ENCODE measurements at places on chromosomes 3 and 15.

DNA sequence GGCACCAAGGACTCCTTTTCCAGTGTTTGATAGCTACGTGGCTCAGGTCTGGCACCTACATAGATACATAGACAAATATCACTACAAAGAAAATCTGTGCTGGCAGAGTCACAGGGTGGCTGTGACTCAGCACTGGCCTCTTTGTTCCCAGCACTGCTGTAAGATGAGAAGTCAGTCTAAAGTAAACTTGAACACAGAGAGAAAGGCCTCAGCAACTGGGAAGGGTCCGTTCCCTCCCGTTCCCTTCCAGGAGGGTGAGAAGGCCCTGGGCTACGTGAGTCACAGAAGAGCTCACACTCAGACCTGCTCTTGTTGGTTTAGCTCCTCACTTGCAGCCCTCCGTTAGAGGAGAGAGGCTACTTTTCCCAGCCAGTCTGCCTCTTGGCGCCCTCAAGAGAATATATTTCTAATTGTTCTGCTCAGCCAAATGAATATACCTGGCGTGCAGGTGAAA, 23.1 kb downstream of the ANXA2 start:
- no peak for DNase-seq

GRCh38 chr15:81948222-81948621, 97.6 kb downstream of the MEX3B start:
- no peak for DNase-seq

GRCh38 chr3:171556148-171556547, 95.9 kb upstream of the TNIK start:
- DNase-seq = no peak

DNA sequence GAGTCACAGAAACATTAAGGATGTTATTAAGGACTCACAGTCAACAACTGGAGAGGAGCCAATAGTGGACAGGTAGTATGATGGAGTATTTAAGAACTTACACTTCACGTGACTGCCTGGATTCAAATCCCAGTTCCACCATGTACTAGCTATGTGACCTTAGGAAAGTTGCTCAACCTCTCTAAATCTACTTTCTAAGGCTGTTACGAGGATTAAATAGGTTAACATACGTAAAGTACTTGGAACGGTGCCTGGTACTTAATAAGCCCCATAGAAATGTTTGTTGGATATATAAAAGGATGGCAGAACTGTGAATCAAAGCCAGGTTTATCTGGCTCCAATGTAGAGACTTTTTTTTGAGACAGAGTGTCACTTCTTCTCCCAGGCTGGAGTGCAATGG, 24.4 kb downstream of the THRB start:
- DNase-seq = no peak

- DNase-seq = no peak
Observed at GRCh38 chr3:107752202-107752990, 229.6 kb downstream of the BBX start.

- no peak for DNase-seq
Observed at GRCh38 chr3:12318758-12319621, 30.1 kb downstream of the PPARG start.

DNA sequence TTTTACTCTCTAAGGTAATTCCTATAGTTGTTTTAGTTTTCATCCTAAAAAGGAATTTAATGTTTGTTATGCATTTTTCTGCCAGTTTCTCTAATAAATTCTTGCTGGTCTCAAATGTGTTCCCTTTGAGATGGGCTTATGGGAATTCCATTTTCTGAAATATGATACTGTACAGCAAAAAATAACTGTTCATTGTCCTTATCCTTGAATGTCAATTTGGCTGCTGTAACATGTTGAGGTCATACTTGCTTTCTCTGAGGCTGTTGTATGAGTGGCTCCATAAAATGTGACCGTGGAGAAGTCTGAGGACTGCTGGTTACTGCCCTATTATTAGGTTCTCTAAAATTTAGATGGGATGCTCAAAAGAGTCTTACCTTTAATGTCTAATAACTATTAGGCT, 266.5 kb downstream of the ADAMTS17 start:
- DNase-seq = no peak

DNA sequence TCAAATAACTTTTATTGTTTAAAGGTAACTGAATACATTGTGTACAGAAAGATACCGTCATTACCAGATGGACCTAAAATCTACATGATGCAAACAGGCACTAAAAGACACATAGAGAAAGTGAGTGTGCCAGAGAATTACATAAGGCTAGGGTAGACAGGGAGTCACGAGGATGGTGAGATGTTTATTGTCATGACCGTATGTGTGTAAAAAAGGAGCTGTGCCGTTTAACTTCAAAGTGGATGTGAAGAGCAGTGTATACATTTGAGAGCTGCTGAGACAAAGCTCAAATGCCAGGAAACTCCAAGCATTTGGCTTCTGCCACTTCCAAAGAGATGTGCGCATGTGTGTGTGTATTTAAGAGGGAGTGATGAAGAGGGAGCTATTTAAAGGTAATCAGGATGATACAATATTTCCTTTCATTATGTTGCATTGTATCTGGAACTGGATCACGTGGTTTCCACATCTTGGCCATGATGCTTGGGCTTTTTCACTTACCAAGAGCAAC, 51.4 kb upstream of the IGF1R start:
- no peak for DNase-seq

DNA sequence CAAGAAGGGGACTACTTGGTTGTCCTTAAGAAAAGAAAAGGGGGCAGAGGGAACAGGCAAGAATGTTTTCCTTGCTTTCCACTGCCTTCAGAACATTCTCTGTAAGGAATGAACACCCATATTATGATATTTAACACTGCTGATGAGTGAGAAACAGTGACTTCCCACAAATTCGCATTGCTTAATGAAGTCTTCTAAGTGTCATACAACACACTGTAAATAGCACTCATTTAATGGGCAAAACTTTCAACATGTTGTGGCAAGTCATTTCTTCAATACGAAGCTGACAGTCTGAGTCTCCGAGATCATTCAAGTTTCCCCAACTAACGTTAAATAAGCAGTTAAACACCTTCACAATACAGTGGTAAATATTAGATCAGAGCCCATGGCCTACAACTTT, 464.4 kb downstream of the SHQ1 start:
- DNase-seq = no peak

DNA sequence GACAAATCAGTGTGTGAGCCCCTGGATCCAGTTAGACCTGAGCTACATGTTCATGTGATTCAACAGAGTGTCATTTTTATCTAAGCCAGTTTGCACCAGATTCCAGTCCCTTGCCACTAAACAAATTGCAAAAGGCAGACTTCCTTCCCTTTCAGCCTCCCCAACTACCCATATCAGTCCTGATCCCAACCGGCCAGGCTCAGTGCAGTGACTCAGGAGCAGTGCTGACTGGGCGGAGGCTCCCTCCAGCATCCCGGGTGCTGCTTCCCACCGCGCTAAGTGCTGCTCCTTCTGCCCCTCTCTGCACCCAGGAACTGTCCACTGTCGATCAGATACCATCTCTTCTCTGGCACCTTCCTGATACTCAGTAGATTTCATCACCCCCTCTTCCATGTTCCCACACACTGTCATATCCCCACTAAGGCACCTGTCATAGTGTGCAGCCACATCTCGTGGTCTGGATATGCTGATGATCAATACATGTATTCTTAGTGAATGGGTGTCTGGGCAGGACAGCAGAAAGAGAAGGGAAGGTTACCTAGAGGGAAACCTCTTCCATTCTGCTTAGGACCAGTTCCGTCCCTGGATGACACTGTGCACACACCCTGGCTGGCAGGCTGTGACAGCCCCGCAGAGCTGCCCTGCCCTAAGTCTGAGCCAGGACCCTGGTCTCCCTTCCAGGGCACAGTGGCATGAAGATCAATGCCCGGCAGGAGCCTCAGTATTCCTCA, 108.8 kb upstream of the RAD18 start:
- no peak for DNase-seq

- DNase-seq = no peak
Observed at GRCh38 chr15:29062626-29063025, 176.9 kb downstream of the APBA2 start.

DNA sequence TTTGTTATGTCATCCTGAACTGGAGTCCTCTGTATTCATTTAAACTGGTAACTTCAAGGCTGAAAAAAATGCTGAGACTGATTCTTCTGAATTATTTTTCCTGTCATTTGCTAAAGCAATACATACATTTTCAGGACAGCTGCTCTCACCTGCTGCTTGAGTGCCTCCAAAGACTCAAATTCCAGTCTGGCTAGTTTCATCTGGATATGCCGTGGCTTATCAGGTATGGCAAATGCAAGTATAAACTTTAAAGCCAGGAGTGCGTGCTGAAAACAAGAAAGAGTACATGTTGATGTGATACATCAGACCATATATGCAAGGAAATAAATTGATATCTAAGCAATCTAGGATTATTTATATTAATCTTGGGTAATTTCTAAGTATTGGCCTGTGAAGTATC, 146.1 kb downstream of the SNRK start:
- no peak for DNase-seq

DNA sequence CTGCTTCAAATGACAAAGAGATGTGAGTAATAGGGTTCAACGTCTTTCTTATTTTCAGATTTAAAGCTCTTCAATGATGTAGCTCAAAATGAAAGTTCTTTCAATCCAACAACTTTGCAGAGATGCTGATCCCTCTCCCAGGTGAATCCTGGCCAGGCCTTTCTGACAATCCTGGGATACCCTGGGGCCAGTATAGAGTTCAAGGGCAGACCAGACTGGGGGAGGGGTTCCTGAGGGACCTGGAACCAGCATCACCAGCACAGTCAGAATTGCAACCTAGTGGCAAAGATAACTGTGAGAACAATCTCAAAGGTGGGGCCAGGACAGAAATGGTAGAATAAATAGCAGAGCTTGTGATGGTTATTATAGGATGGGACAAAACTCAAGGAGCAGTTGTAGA, 19.7 kb upstream of the NCK1 start:
- DNase-seq = no peak

DNA sequence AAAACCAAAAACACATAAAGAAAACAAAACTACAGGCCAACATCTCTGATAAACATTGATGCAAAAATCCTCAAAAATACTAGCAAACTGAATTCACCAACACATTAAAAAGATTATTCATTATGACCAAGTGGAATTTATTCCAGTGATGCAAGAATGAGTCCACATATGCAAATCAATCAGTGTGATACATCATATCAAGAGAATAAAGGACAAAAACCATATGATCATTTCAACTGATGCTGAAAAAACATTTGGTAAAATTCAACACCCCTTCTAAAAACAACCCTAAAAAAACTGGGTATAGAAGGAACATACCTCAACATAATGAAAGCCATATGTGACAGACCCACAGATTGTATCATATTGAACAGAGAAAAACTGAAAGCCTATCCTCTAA, 265.6 kb upstream of the DCBLD2 start:
- DNase-seq = no peak

- DNase-seq = no peak
Observed at GRCh38 chr3:89851974-89852621, 744.7 kb downstream of the EPHA3 start.

GRCh38 chr15:95085056-95085455, 853.7 kb downstream of the MCTP2 start:
- no peak for DNase-seq

GRCh38 chr3:131543714-131544113, 40.9 kb upstream of the MRPL3 start:
- no peak for DNase-seq

DNA sequence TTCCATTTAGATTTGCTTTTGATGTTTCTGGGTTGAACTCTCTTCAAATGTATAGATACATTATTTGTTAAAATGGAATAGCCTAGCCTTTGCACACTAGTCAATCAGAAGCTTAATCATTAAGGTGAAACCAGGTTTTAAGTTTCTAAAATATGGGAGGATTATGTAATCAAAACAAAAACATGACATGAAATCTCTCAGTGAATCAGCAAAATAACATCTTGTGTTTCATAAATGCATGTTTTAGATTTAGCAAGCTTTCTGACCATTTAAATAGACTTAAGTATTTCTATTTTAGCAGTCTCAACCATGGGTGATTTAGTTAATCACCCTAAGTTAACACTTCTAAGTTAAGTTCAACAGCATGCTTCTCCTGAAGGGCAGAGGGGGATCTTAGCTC, 11.3 kb downstream of the GTF2E1 start:
- no peak for DNase-seq

DNA sequence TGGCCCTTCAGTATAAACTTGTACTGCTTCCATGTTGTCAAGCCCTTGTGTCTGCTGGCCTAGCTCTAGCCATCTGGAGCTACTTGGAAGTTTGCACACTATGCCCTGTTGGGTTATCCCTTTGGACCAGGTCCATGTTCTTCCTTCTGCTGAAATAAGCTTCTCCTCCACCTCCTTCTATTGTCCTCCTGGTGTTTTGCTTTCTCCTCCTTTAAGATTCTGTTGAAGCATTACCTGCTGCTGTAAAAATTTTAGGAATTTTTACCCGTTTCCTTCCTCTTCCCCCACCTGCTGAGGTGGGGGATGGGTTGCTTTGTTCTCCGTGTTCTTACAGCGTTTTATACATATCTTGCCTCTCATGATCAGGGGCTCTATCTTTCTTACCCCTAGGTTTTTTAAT, 51.7 kb downstream of the SH3GL3 start:
- DNase-seq = no peak

- DNase-seq = no peak
Observed at GRCh38 chr15:57921371-57921770, 144.1 kb downstream of the ALDH1A2 start.

DNA sequence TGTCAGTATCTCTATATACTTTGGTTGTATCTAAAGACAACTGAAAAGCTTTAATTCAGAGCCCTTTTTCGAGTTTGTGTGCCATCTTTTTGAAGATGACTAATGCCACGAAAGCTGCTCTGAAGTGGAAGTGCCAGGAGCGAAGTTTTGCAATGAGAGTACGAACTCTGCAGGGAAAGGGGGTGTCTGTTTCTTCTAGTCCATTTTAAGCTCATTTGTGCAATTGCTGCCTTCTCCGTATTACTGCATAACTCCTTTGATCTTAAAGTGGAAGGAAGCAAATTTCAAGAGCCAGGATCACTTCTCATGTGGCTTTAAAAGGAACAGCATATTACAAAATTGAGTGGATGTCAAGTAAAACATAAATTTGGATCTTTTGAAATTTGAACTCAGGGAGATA, 245.3 kb downstream of the FEZF2 start:
- DNase-seq = no peak

DNA sequence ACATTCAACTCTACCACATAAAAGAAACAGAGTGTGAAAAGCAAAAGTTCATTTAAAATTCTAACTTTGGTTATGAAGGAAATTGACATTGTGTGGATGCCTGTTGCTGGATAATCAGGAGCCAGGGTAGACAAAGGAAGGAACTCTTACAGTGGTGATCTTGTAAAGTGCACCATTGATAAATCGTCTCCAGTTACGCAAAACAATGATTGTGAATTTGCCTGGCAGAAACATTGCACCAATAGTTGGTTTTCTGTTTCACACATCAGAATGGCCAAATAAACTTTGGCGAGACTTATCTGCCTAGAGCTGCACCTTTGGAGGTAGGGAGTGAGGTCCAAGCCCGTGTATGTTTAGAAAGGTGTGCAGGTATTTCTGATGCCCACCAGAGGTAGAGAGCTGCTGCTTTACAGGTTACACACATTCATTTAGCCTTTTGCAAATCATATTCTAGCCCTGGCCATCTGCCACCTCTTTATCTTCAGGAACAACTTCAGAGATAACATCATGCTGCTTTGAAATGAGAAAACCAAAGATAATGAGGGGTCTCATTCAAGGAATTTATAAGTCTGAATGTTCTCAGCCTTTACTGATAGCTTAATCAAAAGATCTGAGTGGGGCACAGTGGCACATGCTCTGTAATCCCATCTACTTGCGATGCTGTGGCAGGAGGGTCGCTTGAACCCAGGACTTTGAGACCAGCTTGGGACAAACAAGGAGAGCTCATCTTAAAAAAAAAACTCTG, 47.4 kb upstream of the P3H2 start:
- DNase-seq = no peak

GRCh38 chr3:151838574-151839312, 24.8 kb downstream of the AADAC start:
- no peak for DNase-seq

GRCh38 chr15:85579957-85580694, 199.7 kb downstream of the AKAP13 start:
- no peak for DNase-seq
